Urinary bladder (tissue), 4 donors: ENCODE measurements at places on chromosomes 2 and 18.

GRCh38 chr2:68188831-68189230 is 31.1 kb downstream of the PNO1 start:
- no peak for DNase-seq

GRCh38 chr18:77132369-77133050 is at the start of gene MBP:
MBP (minus strand) TSS chr18:77132783; CDS start chr18:77105261, 27,522 bp downstream.
- no peak for DNase-seq

DNA sequence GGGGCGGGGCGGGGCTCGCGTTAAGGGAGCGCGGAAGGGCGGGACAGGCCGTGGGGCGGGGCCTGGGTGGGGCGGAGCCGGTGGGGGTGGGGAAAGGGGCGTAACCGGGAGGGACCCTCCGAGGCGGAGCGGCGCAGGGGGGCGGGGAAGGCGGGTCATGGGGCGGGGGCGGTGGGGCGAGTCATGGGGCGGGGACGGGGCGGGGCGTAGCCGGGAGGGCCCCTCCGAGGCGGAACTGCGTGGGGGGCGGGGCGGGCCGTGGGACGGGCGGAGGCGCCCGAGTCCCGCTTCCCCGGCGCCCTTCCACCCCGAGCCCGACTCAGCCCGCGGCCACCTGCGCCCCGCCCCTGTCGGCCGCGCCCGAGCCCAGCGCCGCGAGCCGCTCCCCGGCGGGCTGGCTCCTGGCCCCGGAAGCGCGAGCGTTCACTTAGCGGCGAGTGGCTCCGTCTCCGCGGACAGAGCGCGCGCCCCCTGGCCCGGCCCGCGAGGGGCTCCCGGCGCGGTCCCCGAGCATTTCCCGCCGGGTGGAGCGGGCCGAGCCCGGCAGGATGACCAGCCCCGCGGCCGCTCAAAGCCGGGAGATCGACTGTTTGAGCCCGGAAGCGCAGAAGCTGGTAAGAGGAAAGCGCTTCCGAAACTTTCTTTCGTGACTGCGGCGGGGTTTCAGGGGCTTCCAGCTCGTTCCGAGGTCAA is 64.7 kb downstream of the LRRFIP1 start:
- DNase-seq, result no peak

- no peak for DNase-seq
Observed at GRCh38 chr2:127575185-127575765, 39.8 kb downstream of the MYO7B start.

DNA sequence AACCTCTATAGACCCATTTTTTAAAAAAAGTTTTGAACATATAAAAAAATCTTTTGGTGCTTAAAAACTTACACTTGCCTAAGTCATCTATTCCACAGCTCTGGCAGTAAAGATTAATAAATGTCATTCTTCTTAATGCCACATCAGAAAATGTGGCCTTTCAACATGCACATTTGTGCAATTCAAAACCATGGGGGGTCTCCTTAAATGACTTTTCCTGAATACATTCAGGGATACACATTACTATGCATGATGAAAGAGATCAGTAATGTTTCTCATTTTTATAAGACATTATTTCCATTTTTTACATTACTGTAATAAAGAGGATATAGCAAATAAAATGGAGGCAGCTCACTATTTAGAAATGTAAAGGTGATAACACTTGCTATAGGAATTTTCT is 142.3 kb downstream of the RBM43 start:
- DNase-seq, result no peak

DNA sequence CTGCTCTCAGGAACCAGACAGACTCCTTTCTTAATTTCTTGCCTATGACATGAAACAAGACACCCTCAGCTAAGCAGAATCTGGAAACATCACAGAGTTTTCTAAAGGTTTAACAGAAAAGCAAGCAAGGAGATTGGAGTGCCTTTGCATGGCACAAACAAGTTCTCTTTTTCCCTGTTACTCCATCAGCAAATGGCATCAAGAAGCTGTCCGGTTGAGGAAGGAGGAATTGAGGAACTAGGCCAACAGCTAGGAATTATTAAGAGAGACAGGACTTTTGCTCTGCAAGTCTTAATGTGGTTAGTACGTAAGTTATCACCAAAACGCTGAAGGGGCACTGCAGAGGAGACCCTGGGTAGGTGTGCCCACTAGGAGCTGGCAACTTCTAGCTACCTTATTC is 53.2 kb downstream of the NEB start:
- no peak for DNase-seq

GRCh38 chr2:70896765-70897202 is 38.9 kb upstream of the ATP6V1B1 start:
- DNase-seq, result no peak

DNA sequence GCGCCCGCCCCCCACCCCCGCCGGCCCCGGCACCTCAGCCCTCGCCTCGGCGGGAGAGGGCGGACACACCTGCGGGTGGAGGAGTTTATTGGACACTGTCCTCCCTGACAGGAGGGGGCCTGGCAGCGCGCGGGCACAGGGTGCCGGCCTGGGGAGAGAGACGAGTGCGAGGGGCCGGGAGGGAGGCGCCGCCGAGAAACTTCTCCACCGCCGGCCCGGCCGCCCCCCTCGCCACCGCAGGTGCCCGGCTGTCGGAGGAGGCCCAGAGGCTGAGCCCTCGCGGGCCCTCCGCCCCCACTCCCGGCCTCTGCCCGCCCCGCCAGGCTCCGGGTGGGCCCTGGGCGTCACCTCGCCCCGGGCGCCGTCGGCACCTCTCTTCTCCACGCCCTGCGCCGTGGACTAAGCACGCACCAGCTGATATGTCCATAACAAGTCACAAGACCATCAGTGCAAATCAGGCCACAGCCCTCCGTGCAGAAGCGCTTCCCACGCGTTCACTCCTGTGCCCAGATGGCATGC is 311.3 kb downstream of the CELF4 start:
- DNase-seq, result no peak

GRCh38 chr2:237160271-237160919 is 74.7 kb downstream of the COPS8 start:
- DNase-seq, result no peak

GRCh38 chr2:154978710-154979109 is 280.2 kb downstream of the KCNJ3 start:
- DNase-seq, result no peak

- no peak for DNase-seq
Observed at GRCh38 chr18:57561728-57562423, 24.6 kb downstream of the FECH start.

- no peak for DNase-seq
Observed at GRCh38 chr18:57275111-57275510, 77.2 kb upstream of the ST8SIA3 start.

DNA sequence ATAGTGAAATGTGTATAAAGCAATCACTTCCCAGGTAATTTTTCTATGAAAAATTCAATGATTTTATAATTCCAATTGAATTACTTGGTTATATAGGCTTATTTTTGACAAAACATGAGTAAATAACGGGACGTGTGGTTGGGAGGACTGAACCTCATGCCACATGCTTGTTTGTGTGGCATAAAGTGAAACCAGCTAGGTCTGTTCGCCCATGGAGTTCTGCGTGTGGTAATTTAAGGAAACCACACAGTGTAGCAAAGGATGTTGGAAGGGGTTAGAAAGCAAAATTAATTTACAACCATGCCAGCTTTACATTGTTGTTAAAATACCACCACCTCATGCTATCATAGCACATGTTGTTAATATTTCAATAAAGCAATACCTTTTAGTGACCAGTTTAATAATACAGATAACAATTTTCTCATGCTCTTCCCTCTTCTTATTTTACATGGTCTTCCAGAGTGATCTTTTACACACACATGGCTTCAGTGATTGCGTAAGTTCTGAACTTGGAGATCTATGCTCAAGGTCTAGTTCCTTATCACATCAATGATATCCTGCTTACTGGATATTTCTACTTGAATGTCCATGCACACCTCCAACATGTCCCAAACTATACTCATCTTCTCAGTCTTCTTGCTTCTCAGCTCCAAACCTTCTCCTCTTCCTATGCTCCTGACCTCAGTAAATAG is 156.4 kb upstream of the ITGA4 start:
- DNase-seq, result no peak

DNA sequence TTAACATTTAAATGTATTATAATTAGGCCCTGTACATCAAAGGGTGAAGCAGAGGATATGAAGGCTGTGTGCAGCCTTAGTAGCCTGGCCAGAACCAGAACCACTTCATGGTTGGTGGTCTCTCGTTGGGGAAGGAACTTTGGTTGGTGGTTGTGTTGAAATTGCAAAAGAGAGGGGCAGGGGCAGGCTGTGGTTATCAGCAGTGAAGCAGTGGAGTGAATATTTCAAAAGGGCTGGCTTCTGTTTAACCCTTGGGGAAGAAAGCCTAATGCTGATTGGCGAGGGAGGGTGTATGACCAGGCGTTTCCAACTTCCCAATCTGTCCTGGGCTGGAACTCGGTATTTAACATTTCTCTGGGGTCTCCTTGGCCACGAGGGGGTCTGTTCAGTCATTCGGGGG is 51.2 kb upstream of the LYPD6B start:
- DNase-seq, result no peak

DNA sequence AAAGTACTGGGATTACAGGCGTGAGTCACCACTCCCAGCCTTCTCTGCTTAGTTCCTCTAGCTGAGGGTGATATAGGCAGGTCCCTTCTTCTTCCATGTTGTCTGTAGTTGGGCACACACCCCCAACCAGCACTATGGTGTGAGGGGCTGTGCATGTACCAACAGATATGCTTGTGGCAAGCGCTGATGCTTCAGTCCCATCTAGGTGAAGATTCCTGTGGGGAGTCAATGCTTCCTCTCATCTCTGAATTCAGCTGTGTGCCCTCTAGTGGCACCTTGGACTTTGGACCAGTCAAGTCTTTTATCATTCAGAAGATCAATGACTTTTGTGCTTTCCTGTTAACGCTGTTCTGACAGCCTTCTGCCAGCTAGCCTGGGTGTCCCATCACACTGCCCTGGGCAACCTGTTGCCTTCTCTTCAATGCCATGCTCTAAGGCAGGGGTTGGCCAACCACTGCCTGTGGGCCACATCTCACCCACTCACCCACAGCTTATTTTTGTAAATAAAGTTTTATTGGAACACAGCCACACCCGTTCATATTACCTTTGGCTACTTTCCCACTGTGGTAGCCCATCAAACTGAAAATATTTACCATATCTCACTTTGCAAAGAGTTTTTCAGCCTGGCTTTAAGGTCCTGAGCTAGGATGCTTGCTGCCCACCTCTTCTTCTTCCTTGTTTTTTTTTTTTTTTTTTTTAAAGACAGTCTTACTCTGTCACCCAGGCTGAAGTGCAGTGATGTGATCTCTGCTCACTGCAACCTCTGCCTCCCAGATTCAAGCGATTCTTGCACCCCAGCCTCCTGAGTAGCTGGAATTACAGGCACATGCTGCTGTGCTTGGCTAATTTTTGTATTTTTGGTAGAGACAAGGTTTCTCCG is 51.0 kb downstream of the NPAS2 start:
- no peak for DNase-seq

DNA sequence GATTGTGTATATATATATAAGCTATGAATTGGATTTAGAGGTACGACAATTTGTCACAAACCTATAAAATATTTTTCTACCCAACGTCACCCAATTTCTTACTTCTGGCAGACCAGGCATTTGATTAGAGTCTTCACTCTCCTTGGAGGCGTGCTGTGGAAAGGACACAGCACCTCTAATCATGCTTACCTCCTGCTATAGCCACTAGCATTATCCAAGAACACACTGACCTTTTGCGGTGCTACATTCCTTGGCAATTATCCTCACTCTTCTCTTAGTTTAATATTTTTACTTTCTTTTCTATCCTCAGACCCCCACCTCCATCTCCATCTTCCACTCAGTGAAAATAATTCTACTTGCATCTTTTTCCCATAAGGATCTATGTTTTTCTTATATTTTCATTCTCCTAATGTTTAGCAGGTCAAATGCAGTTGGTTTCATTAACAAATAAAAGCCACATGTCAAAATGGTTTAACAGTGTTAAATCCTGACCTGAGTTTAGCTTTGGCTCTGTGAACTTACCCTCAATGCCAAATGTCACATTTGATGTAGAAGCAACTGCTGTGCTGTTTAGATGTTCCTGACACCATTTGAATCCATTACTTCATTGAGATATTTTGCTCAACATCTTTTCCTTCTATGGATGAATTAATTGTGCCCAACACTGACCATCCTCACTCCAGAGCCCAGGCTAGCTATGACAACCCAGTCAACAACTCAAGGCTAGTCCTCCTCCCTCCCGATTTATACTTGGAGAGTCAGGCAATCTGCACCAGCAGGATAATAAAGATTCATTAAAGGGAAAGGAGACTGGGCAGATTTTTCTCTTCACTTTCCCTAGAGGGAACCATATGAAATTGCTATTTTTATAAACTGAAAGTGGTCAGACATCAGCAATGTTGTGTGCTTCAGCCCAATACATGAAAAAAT is 240.5 kb downstream of the MREG start:
- no peak for DNase-seq

DNA sequence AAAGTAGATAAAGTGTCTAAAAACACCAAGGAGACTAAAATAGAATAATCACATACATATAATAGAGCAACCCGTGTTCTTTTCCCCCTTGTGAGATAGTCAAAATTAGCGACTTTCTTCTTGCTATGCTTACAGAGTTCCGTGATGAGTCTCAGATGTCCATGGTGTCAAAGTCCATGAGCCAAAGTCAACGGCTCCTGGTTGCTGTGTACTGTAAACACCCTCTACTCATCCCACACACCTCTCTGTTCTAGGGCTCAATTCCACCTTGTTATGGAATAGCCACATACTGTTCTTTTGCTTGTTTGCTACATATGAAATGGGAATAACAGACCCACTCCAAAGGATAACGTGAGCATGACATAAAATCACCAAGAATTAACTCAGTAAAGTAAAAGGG is 52.5 kb downstream of the GAREM1 start:
- DNase-seq, result no peak

DNA sequence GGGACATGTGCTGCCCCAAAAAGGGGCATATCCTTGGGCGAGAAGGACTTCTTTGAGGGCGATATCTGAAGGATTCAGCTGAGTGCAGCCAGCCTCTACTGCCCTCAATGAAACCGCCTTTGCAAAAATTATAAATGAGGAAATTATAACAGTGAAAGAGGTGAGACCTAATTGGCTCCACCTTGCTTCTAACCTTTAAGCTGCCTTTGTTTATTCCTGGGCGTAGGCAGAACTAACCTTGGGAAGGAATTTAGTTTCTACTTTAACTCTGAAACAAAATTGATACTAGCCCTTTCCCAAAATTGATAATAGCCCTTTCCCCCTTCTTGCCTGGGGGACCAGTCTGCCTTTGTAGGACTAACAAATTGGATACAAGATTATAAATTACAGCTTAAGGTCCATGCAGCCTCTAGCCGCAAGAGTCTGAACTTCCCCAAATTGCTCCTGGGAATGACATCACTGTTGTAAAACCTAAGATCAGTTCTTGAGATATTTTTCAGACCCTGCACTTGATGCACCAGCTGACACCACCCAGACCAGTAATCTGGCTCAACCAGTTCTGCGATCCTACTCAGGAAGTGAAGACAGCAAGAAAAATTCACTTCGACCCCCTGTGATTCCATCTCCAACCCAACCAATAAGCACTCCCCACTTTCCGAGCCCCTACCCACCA is 36.0 kb upstream of the ASAP2 start:
- DNase-seq, result peak; percentile 70
